ENCODE measurements at places on chromosomes 3 and 15.

DNA sequence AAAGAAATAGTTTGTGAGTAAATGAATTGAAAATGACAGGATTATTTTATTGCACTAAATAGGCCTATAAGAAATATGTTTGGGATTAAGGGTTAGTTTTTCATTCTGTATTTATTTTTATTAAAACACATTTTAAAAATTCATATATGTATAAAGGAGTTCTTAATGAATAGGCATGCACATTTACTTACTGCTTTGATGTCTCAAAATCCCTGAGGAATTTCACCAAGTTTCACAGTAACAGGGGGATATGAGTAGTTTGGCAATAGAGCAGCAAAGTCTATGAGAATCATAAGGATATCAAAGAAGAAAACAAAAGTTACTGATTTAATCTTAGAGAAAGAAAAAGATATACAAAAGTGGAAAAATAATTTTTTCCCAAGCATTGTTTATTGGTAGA is 411.7 kb downstream of the NAALADL2 start:
- peak; percentile 49 for DNase-seq

DNA sequence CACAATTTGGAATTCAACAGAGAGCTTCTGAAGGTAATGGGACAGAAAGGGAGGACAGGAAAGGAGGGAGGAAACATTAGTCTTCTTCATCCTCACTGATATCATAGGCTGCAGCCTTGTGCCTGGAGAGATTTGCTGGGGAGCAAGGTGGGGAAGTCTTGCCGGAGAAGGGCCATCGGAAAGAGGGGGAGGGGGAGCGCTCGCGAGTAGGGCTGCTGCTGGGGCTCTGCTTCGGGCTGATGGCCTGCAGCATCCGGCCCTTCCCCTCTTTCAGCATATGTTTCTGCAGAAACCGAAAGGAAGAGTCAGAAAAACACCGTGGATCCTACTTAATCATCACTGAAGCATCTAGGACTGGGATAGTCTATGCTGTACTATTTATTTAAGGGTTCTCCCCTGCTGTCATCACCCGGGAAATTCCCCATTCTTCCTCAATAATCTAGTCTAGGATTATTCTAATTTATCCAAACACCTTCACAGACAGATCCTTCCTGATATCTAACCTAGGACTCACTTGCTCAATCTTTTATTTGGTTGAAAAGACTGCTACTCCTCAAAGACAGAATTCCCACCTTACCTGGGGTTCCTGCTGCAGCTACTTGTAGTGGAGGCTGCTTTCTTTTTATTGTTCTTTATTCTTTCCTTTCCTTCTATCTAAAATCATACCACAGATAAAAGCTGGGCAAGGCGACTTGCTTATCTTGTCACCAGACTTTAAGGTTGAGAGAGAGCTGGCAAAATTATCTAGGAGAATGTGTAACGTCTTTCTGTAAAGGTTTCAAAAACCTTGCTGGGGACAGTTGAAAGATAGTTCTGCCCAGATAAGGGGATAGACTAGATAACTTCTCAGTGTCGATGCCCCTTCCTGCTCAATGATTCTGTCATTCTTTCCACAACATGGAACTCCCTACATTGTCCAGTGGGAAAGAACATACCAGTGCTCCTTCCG is 22.6 kb downstream of the SLC51A start:
- no peak for DNase-seq

DNA sequence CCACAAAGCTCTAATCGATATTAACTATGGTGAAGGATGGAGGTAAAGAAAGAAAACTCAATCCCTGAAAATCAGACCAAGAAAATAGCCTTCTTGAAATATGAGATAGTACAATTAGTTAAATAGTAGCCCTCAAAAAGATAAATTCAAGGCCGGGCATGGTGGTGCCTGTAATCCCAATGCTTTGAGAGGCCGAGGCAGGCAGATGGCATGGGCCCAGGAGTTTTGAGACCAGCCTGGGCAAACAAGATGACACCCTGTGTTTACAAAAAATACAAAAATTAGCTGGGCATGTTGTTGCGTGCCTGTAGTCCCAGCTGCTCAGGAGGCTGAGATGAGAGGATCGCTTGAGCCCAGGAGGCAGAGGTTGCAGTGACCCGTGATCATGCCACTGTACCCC is 31.6 kb upstream of the CEP152 start:
- DNase-seq, result peak; percentile 84

DNA sequence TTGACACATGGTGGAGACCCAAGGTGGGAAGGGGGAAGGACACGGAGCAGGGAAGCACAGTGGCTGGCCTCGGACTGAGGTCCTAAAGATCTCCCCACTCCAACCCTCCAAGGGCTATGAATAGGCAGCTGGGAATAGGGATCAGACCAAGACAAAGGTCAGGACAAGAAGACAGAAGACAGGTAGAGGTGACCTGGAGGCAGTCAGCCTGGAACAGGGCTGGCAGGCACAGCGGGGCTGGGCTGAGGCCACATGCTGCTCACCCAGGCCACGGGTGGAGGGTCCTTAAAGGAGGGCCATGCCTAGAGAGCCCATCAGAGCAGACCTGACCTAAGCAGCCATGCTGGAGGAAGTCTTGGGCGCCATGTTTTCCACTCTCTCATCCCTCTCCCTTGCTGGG is 2.7 kb upstream of the PLA2G4D start:
- no peak for DNase-seq

DNA sequence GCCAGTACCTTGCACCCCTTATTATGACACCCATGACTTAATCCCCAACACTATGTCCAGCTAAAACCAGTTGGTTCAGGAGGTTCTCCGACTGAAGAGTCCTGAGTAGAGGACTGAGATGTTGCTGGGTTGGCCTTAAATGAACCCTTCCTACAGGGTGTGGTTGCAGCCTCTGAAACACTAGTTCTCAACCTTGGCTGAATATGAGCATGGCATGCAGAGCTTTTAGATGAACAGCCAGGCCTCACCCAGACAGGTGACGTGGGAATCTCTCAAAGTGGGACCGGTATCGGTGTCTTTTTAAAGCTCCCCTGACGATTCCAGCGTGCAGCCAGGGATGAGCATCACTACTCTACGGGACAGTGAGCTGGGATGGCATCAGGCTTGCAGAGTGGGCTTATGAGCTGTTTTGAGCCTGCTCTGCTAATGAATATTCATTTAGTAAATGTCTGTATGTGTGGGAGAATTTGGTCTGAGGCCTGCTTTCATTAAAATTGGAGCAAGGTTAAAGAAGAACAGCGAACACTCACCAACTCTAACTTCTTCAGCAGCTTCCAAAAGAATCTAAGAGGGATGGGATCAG is 79.7 kb upstream of the PRICKLE2 start:
- no peak for DNase-seq

GRCh38 chr3:23440416-23441294 is 237.5 kb downstream of the UBE2E2 start:
- DNase-seq, result no peak

DNA sequence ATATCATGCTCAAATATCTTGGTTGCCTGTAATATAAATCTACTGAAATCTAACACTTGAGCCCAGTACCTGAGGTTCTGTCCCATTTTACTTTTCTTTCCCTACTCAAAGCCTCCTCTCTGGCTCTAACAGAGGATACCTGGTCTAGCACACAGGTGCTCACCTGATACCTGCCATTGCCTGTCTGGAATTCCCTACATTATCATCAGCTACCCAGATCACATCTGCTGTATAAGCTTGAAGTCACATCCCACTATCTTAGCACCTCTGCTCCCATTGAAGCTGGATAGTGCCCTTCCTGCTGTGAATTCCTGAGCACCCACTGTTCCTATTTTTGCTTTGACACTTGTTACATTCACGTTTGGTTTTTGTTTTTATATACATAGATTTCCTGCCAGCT is 30.5 kb downstream of the GYG1 start:
- DNase-seq, result no peak

- no peak for DNase-seq
These were observed 7.2 kb downstream of the UROC1 start for GRCh38 chr3:126510308-126510910.

- no peak for DNase-seq
These were observed 160.1 kb upstream of the CCDC54 start for GRCh38 chr3:107217172-107217571.

DNA sequence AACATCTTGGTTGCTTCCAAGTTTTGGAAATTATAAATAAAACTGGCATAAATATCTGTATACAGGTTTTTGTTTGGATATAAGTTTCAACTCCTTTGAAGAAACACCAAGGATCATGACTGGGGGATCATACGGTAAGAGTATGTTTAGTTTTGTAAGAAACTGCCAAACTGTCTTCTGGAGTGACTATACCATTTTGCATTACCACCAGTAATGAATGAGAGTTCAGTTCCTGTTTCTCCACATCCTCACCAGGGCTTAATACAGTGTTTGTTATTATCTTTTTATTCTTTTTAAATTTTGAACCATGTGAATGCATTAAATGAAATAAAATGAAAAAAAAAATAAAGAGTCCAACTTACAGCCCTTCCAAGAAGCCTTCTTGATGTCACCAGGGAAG is 3.7 kb upstream of the ANKUB1 start:
- DNase-seq, result no peak

GRCh38 chr15:96146726-96147125 is 183.8 kb upstream of the NR2F2 start:
- no peak for DNase-seq

DNA sequence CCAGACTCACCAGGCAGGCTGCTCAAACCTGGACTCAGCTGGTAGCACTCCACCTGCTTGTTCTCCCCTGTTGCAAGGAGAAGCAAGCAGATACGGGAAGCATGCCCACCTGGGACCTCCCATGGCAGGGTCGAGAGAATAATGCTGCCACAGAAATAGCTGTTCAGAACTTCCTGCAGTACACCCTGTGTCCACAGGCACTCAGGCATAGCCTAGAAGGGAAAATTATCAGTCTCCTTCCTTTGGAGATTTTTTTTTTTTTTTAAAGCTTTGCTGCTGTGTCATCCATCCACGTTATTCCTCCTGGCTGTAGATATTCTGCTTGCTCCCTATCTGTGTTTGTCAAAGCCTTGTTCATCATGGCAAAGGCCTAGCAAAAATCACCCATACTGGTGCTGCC is 32.7 kb upstream of the RPS17 start:
- DNase-seq, result no peak

GRCh38 chr3:159919873-159920272 is 68.8 kb upstream of the IL12A start:
- DNase-seq, result no peak

DNA sequence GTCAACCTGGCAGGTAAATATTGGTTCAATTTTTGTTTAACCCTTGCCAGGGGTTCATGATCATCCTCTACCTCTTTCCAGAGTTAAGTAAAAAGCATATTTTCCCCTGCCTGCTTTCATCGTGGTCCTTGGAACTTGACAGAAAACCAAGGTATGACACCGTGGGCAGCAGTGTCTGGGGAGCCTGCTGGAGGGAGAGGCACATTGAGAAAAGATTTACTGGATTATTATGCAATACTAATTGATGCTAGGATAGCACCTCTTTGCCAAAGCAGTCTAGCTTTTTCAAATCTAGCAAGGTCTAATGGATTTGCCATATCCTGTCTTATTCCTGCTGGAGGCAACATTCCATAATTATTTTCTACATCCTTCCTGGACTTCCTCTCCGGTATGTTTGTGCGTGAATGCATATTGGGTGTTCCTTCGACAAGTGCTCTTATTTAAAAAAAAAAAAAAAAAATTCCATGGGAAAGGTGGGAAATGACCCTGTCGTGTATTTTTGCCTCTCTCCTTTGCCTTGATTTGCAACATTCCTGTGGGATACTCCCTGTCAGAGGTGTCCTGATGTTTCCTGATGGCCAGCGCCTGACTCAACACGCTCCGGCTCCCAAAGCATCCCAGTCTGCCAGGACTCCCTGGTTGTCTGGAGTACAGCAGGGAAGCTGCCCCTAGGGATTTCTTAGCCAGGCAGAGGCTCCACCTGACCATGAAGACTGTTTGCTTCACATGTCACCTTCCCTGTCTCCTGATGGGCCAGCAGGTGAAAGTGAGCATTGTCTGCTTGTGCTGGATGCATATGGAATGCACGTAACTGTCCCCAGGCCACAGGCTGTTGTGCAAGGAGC is 6.3 kb downstream of the BHLHE40 start:
- peak; percentile 77 for DNase-seq

- no peak for DNase-seq
These were observed 20.2 kb upstream of the CPOX start for GRCh38 chr3:98613616-98614015.

DNA sequence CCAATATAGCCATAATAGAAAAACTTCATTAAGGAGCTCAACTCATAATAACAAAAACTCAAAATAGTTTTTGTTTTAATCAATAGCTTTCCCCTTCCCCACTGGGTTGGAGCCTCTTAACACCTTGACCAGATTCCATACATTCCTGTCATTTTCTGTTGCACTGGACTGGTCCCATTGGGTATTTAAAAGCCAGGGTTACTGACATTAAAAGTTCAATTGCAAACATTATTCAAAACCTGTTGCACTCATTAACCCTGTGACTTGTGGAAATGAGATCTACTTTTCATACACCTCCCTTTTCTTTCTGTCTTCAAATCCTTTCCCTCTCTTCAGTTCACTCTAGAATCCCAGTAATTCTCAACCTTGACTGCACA is 1.7 kb upstream of the HRG start:
- no peak for DNase-seq

- no peak for DNase-seq
These were observed 310.8 kb downstream of the SHQ1 start for GRCh38 chr3:72537448-72537847.

GRCh38 chr3:13318626-13319470 is 101.3 kb downstream of the NUP210 start:
- DNase-seq, result no peak

- no peak for DNase-seq
These were observed 1.4 kb upstream of the WHAMM start for GRCh38 chr15:82807920-82808633.

DNA sequence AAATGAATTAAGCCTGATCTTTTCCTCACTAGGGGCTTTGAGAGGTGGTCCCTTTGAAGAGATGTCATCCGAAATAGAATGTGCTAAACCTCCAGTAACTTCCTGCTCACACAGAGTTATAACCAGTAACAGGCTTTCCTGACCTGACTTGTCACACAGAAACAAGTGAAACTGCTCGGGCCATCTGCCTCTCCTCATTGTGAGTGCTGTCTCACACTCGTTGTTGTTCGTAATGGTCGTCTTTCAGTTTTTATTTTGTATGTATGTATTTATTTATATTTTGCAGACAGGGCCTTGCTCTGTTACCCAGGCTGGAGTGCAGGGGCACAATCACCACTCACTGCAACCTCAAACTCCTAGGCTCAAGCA is 24.0 kb downstream of the ACSBG1 start:
- peak; percentile 49 for DNase-seq

DNA sequence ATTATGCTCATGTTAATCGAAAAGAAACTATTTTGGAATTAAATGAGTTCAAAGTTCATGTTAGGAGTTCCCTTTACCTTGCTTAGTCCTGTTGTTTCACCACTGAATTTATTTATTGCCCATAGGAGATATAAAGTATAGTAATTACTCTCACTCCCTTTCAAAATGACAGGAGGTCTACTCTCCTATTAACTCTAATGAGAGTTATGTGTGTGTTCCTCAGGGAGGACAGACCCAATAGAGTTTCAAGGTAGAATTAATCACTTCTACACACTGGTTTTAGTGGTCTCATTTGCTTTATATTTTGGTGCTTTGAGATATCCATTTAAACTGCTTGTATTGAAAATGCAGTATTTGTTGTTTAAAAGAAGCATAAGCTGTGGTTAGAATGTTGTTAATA is 398.9 kb downstream of the NLGN1 start:
- DNase-seq, result peak; percentile 64

- DNase-seq, result no peak
These were observed 27.7 kb downstream of the CMSS1 start for GRCh38 chr3:99845331-99845730.

All from NCI-H69 (cell line).